Activated CD4-positive, alpha-beta T cell treated with anti-CD3 and anti-CD28 coated beads for 24 hours (primary cell): ENCODE measurements at places on chromosomes 5 and 9.

GRCh38 chr5:167511-167910 is 23.8 kb upstream of the LRRC14B start:
- DNase-seq = no peak

- DNase-seq = peak; percentile 69
These were observed 84.0 kb downstream of the HSD17B3 start for GRCh38 chr9:96217754-96218693.

- DNase-seq = no peak
These were observed 38.9 kb downstream of the ELL2 start for GRCh38 chr5:95922798-95923197.

- DNase-seq = no peak
These were observed 216.9 kb downstream of the ARRDC3 start for GRCh38 chr5:91166059-91166807.

GRCh38 chr5:103280967-103281366 is 22.4 kb downstream of the MACIR start:
- DNase-seq = no peak

DNA sequence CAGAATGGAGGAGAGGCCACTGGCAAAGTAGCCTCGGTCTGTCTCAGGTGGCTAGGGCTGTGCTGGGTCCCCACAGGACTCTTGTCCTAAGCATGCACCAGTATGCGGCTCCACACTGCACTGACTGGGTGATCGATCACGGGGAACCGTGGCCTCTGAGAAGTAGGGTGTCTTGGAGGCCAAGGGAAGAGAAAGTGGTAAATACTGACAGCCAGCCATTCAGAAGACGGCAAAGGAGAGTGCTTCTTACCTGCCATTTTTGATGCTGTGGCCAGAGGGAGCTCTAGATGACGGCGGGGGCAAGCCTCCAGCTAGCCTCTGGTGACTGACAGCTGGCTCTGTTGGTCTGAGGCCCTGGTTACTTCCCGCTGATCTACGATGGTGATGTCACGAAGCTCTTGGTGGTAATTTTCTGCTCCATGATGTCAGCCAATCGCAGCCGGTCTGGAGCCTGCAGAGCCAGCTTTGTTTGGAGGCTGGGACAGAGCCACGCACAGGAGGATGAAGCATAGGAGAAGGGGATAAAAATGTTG is 40.4 kb upstream of the GADD45G start:
- DNase-seq = no peak

DNA sequence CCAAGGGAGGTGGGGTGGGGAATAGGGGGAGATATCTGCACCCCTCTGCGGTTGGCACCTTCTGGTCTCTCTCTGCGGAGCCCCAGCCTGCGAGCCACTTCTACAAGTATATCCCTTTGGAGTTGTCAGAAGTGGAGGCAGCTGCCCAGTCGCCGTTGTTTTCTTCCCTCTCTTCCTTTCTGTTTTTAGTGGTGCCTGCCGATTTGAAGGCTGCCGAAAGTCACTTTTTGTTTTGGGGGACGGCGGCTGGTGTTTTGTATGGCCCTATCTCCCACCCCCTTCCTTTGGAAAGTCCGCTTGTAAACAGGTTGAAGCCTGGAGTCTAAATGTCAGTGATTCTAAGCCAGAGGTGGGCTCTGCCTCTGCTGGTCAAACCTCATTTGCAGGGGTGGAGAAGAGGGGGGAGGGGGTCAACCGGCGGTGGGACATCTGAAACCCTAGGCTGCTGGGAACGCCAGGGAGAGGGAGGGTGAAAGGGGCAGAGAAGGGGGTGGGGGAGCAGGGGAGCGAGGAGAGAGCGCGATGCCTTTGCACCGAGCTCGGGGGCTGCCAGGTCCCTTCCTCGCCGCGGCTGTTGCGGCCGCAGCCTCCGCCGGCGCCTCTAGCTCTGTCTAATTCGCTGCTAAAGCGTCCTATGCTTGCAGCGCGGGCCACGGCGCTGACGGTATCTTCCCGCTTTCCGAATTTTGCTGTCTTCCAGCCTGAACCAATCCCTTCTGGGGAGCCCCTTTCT is at the start of gene FGF10:
Gene FGF10 (minus strand): TSS at position 331 of the 733 bp plus-strand sequence. CDS start 738 bp downstream, outside the sequence.
- no peak for DNase-seq

- no peak for DNase-seq
These were observed 122.9 kb upstream of the DAB2 start for GRCh38 chr5:39547553-39548154.

GRCh38 chr5:42483472-42484154 is 60.4 kb downstream of the GHR start:
- DNase-seq = no peak

DNA sequence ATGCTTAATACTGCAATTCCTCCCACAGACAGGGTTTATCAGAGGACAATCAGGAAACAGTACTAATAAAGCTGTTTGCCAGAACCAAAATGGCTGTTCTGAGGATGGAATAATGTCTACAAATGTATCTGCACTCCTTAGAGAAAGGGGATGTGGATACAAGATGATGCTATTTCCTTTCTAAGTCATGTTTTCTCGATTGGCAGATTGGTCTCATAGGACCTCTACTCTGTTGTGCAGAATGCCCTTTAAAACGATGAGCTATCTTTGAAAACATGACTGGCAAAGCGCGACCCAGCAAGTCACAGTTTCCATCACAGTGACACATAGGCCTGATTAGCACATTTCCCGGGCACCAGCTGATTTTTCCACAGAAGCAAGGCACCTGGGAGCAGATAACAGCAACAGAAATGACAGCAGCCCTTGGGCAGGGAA is 54.0 kb downstream of the AOPEP start:
- DNase-seq = peak; percentile 5

- DNase-seq = no peak
These were observed 255.6 kb downstream of the NFIB start for GRCh38 chr9:14058325-14058688.
